ENCODE measurements at places on chromosomes 6 and 20. TPM values are rescaled to one million over a fixed set of nuclear protein-coding genes. Genes with fewer than 3 reads are reported as not detected.

DNA sequence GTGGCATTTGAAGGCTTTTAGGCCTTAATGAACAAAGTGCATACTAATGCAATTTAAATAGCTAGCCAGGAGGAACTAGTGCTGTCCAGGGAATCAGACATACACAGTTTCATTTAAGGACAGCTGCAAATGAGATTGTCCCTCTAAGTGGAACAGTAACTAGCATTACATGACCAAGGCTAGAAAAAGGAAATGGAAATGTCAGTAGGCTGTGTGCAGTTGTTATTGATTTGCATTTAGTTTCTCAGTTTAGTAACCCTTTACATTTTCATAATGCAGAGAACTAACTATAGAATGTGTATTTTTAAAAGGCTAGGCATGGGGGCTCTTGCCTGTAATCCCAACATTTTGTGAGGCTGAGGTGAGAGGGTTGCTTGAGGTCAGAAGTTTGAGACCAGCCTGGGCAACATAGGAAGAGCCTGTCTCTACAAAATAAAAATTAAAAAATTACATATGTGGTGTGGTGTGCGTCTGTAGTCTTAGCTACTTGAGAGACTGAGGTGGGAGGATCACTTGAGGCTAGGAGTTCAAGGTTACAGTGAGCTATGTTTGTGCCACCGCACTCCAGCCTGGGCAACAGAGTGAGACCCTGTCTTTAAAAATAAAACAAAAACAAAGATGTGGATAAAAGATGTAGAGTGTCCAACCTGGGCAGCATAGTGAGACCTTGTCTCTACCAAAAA is 468.0 kb downstream of the UTRN start:
- DNase-seq = no peak

GRCh38 chr20:43691928-43692524 is 25.1 kb downstream of the MYBL2 start:
- DNase-seq = peak; percentile 27

- DNase-seq = no peak
Measured at GRCh38 chr6:128425856-128426255, 94.5 kb downstream of the PTPRK start.

GRCh38 chr6:160133441-160134336 is 12.1 kb downstream of the SLC22A1 start:
- no peak for DNase-seq

GRCh38 chr20:60955706-60956105 is 296.4 kb upstream of the CDH4 start:
- no peak for DNase-seq

DNA sequence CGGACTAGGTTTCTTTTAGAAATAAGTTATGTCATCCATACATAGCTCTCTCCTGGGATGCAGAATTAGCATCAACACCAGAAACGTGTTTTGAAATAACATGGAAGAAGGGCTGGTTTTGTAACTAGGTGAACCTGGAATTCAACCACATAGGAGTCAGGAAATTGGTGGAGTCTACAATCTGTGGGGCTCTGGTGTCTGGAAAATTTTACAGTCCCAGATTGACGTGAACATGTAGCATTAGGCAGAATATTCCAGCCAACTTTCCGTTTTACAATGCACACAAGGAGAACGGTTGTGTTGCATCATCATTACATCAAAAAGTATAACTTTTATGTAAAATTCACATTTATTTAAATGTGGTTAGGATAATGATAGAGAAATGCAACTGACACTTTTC is 1.9 kb downstream of the KCNQ5 start:
- DNase-seq = no peak

GRCh38 chr6:36906539-36907325 is 21.0 kb downstream of the C6orf89 start:
- no peak for DNase-seq

- no peak for DNase-seq
Measured at GRCh38 chr20:40687384-40688128, 1.5 kb downstream of the MAFB start.

DNA sequence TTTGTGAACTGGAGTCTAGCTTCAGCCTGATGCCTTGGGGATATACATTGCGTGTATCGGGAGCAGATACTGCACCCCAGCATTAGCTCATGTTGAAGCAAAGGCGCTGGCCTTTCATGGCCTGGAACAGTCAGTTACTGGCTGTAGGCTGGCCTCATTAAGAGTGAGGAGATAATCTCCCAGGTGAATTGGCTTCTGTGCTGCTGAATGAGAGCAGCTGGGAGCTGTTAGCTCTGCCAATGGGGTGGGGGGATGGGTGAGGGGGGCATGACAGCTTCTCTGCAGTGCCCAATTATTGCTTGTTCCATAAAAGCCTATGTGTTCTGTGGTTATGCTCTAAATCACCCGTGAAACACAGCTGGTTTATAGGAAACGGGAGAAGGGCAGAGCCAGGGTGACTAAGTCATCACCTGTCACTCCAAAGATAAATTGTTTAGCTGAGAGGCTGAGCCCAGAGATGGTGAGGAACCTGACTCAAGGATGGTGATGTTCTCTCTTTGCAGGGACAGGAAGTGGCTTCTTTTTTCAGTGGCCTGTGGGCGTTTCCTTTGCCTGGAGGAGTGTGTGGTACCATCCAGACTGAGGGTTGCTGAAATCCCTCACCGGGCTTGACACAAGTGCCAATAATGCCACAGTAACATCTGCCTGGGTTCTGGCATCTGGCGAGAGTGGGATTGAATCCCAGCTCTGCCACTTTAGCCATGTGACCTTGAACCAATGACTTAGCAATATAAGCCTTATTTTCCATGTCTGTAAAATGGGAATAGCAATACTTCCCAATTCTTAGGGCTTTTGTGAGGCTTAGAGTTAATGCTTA is 170.8 kb downstream of the BCAS1 start:
- peak; percentile 87 for DNase-seq

DNA sequence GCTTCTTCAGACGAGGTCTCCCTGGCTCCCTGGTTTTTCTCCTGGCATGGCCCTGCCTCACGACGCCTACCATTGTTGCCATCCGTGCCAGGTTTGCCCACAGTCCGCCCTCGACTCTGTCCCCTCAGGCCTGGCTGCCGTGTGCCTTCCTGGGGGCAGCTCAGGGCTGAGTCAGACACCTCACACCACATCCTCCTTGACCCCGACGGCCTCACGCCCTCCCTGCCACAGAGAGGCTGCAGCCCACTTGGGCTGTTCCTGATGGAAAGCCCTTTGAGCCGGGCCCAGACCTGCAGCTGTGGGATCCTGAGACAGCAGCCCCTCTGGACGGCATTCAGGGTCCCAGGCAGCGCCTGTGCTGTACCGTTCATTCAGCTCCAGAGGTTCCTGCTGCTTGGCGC is 108.3 kb downstream of the PSMB1 start:
- DNase-seq = no peak

GRCh38 chr20:36421641-36422040 is 115.5 kb downstream of the DLGAP4 start:
- DNase-seq = no peak

DNA sequence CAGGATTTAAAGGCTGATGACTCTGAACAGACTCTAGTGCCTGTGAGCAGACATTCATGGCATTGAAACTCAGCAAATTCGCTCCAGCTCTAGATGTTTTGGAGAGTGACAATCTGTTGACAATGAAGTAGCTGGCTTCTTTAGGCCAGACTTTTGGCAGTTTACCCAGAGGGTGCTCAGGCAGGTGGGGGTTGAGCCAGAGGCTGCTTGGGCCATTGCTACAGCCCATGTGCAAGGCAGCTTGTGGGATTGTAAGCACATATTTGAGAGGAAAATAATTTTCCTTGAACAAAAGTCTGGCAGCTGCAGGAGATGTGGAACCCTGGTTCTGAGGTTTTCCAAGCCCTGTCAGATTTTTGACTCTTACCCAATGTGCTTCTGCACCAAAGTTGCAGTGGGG is 311.6 kb downstream of the CDC5L start:
- no peak for DNase-seq

DNA sequence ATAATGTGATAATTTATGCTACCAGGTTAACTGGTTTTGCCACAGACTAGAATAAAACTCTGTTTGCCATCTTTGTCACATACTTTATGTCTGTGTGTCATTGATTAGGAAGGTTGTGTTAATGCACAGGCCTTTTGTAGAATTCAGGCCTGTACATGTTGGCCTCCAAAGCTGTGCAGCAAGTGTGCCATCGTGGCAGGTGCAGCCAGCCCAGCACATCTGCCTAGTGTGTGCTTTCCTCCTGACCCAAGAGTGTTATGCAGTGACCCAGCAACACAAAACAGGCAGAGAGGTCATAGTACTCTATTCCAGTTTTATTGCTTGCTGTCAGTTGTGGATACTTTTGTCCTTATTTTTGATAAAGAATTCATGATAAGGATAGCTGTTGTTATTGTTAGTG is 3.7 kb downstream of the MAP3K4 start:
- DNase-seq = no peak

GRCh38 chr6:157670466-157671186 is 152.4 kb upstream of the SNX9 start:
- DNase-seq = no peak

DNA sequence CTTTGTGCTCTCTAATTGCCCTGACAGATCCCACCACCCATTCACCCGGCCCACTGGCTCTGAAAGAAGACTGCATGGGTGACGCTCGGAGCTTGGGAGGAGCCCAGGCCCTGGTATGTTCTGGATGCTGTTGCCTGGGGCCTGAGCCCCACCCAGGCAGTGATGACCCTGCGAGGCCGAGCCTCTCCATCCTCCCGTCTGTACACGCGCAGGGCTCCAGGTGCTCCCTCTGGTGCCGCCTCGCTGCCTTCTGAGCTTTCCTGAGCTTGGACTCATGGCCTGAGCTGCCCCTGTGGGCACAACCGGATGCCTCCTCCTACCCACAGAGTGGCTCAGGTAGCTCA is 61.2 kb downstream of the STK35 start:
- DNase-seq = no peak

DNA sequence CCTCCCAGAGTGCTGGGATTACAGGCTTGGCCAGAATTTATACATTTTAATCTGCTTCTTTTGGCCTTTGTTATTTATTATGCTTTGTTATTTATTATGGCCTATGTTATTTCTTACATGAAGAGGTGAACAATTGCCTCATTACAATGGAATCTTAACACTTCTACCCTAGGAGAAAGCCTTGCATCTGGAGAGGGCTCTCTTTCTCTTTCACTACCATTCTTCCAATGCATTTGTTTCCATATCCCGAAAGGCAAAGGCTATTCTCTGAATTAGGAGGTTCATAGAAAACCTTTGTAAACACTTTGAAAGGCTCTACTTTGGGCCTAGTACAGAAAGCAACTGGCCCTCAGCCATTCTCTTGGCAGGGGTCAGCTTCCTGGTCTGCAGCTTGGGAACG is 19.9 kb upstream of the DEK start:
- no peak for DNase-seq

DNA sequence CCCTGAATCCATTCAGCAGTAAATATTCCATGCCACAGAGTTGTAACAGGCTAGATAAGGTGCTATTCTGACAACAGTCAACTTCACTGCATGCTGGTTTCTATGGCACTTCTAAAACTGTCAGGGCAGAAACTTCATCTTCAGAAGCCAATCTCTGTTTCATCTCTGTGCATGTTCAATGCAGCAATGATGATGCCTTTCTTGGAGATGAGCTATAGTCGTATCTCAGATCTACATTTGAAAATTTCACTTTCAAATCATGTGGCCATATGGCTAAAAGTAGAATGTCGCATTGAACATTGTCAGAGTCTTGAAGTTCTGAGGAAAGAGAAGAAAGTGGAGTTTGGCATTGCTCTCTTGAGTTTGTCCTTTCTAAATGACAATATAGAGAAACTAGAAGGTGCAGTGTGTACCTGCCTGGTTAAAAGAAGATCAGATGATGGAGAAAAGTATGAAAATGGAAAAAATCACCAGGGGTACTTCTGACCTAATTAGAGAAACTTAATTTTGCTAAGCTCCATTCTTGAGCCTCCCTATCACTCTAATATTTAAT is 49.0 kb upstream of the VSTM2L start:
- no peak for DNase-seq

DNA sequence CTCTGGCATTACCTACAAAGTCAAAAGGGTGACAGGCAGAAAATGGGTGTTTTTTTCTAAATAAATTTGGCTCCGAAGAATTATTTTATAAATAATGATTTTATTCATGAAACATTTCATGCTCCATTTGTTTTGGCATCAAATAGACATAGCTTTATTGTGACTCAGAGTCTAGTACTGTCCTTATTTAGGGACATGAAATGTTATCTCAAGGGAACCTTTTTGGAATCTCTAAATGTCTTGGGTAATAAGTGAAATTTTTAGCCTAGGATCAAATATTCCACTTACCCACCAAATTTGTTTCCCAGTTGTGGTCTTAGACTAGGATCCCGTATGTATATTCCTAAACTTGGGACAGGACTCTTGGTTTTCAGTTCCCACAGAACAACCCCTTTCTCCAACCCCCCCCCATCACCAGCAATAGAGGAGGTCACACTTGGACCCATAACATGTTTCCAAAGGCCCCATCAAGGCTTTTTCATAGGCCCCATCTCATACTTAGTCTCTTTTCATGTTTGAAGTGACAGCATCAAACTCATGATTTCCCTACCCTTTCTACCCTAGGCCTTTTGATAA is 81.8 kb downstream of the JAG1 start:
- DNase-seq = no peak

DNA sequence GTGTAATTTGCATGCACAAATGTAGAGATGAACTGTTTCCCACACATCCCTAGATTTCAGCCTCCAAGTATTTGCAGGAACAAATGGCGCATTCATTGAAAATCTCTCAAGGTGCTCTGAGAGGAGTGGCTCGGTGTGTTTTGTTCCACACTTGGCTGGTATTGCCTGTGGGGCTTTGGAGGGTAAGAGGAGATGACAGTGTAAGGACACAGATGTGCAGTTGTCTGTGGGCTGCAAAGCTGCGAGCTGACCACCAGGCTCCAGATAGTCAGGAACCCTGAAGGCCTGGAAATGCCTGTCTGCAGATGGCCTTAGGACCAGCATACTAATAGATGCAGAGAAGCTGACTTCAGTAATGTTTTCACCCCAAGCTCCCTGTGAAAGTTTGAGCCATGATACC is 57.7 kb upstream of the PBOV1 start:
- no peak for DNase-seq

- DNase-seq = no peak
Measured at GRCh38 chr20:24724982-24725533, 224.0 kb upstream of the CST7 start.

SLC22A7 gene
- not detected for total RNA-seq

OPN5 gene
- total RNA-seq = not detected

MUC22 gene
- not detected for total RNA-seq

PSMF1 gene
- 161 TPM for total RNA-seq

KIAA0408 gene
- 0.90 TPM for total RNA-seq

BPIFB4 gene
- total RNA-seq = not detected

FAM83B gene
- total RNA-seq = not detected

BIRC7 gene
- total RNA-seq = 9.0 TPM

Measured in Panc1 (cell line).